ENCODE measurements at places on chromosomes 2 and 18.

DNA sequence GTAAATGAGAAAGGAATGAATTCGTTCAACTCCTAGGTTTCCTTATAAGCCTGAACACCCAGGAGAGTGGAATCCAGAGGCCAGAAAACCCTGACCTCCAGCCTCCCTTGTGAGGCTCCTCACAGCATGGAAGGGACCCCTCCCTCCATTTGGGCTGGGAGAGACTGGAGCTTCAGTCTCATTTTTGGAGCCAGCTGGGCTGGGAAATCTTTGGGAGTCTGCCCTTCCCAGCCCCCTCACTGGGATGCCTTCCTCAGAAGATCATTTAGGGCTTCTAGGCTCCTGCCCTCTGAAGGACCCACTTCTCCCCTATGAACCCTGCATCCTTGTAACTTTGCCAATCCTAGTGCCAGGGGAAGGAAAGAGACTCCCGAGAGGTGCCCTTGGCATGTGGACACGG, 346.1 kb downstream of the CYP26B1 start:
- no peak for DNase-seq

- no peak for DNase-seq
Observed at GRCh38 chr2:59532808-59533207, 1020.6 kb downstream of the BCL11A start.

- no peak for DNase-seq
Observed at GRCh38 chr2:236848501-236848900, 237.2 kb upstream of the COPS8 start.

DNA sequence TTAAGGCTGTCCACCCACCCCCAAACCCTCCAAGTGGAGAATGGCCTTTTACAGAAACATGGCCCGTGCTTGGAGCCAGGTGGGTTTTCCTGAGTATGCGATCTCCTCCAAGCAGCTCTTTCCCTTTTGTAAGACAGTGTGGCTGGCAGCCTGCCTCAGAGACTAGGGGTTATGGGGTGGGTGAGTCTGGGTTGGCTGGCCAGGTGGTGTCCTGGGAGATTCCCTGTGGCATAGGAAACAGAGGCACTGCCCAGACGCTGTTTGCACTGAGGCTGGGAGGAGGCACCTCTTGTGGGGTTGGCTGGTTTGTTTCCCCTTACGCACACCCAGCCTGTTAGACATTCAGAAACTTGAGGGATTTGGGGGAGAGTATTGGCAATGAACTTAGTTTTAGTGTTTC, 82.3 kb upstream of the MCFD2 start:
- no peak for DNase-seq

DNA sequence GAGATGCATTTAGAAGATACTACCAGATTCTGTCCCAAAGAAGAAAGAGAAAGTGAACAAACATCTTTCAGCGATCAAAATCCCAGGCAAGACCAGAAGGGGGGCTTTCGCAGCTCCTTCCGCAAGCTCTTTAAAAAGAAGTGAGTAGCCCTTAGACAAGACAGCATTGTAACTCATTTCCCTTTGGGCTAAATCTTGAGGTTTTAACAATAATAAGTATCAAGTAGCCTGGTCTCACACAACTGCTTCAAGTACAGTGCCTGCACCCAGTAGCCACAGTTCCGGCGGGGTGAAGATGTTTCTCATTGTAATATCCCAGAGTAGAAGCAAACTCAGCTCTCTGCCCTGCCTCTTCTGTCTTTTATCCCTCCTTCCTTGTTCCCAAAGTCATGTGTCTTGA, 76.3 kb downstream of the ARHGEF33 start:
- DNase-seq, result no peak

DNA sequence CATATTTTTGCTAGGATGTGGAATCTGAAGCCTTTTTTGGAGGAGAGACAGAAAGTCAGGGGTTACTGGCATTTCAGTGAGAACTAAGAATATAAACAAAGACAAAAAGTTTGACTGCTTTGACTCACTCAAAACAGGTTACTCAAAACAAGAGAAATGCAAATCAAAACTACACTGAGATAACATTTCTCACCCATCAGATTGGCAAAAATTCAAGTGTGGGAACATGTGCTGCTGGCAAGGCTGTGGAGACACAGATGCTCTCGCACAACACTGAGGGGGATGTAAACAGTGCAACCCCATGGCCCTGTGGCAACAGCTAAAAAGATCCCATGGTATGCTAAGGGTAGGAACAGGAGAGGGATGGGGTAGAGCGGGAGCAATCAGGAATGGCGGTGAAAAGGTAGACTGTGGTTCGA, 86.6 kb downstream of the DTNB start:
- no peak for DNase-seq

GRCh38 chr18:32418148-32418547, 52.5 kb downstream of the GAREM1 start:
- no peak for DNase-seq

DNA sequence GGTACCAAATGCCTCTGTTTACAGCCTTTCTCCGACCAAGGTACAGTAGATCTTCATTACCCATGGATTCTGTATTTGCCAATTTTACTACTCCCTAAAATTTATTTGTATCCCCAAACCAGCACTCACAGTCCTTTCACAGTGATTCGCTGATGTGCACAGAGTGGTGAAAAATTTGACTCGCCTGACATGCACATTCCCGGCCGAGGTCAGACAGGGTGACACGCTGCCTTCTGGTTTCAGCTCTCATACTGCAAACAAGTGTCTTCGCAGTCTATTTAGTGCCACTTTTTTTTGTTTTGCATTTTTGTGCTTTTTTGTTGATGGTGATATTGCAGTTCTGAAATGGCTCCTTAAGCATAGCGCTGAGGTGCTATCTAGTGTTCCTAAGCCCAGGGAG, 71.0 kb downstream of the MAPK4 start:
- no peak for DNase-seq

GRCh38 chr2:178412047-178412446, 38.9 kb downstream of the PRKRA start:
- peak; percentile 14 for DNase-seq

DNA sequence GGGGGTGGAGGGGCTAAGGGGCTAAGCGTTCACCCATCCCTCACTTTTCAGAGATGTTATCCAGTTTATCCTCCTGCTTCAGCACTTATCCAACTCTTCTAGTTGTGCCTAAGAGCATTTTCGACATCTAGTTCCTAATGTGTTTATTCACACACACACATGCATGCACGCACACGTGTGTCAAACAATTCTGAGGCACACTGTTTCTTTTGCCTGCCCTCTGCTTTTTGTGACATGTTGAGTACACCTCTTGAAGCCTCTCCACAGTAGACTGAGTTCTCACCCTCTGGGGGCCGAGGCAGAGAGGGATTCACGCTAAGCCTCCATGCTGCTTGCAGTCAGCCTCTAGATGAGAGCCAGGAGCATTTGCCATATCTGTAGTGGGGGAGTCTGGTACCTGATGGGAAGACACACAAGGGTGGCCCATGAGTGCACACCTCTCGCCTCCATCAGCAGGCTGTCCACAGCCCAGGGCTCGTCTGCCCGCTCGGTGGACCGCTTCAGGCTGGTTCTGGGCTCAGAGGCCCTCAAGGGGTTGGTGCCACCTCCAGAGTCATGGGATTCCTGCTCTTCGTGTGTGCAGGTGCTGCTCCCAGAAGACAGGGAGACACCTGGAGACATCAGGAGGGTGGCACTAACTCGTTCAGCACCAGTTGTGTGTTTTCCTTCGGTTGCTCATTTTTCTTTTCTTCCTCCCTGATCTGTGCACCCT, 11.9 kb downstream of the TWIST2 start:
- no peak for DNase-seq

GRCh38 chr18:34592961-34593382, 117.1 kb upstream of the DTNA start:
- no peak for DNase-seq

DNA sequence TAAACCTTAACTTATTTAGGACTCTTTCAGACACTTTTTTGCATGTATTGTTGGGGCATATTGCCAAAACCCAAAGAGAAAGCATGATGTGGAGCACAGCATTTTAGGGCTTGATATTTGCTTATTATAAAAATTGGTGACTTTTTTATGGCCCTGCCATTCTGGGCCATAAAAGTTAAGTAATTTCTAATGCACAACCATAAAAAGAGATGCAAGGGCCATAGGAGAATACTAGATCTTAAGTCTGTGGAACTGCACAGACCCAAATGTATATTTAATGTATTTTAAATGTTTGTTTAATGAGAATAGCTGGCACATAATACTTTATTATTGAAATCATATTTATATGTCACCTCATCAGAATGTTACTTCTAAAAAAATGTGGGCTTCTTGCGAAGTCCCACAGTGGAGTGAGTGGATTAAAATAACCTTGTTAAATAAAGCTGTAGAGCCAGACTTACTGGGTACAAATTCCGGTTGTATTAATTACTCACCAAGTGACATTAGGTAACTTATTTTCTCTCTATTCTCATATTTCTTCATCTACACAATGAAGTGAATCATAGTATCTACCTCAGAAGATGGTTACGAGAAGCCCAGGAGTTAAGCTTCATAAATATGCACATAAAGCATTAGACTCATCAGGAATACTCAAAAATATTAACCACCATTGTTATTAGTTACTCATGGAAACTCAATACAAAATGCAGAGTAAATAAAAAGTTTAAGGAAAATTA, 52.2 kb downstream of the HNMT start:
- no peak for DNase-seq

DNA sequence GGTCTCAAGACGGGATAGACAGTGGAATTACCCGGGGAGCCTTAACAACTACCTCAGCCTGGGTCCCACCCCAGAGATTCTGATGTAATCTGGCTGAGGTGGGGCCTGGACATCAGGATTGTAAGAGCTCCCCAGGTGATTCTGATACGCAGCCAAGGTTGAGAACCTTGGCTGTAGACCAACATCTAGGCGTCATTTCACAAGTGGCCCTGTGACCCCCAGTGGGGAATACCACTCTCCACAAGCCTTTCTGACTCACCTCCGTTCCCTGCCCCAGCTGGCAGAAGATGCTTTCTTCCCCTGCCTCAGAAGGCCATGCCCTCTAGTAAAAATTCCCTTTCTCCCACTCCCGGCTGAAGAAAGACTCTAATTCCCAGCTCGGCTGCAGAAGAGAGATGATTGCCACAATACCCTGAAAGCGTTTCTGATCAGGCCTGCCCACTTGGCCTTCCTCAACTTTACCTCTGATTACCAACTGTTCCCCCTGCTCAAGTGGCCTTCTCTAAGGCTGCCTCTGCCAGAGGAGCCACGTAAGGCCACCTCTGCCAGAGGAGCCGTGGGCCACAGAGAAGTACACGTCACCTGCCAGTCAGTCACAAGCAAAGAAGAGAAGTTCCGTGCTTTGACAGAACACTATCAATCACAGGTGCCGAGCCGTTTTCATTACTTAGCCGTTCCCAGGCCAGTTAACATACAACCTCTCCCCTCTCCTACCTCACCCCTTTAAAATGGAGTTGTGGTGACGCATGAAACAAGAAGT, 116.8 kb upstream of the PKDCC start:
- DNase-seq, result no peak

DNA sequence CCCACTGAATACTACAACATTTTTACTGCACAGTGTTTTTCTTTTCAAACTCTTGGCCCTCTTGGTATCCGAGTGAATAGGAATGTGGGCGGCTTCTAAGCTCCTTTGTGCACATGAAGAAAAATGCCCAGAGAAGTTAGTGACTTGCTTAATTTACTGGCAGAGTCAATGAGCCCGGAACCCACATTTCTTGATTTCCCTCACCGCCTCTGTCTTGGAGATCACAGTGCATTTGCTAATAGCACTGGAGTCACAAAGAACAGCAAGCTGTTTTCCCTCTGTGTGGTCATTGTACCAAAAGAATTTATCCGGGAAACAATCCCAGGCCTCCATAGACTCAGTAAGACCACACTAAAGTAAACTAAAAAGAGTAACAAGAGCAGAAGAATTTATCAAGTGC, 18.9 kb downstream of the STON1 start:
- DNase-seq, result no peak

DNA sequence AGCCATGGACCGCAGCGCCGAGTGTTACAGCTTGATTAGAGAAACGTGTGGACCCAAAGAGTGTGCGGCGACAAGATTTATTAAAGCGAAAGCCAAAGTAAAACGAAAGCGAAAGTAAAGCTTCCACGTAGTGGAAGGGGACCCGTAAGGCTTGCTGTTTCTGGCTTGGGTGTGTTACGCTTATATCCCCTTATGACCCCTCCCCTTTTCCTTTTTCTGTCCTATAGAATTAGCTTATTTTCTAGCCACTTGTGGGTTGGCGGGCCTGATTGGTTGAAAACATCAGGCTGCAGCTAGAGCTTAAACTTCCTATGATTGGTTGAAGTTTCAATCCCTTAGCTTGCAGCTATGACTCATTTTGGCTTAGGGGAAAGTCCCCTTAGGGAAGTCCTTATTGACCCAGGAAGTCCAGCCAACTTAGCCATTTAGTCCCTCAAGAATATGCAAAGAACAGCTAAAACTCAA, 969.7 kb downstream of the DCDC2C start:
- no peak for DNase-seq

- no peak for DNase-seq
Observed at GRCh38 chr2:191018048-191018447, 4.1 kb upstream of the STAT1 start.

DNA sequence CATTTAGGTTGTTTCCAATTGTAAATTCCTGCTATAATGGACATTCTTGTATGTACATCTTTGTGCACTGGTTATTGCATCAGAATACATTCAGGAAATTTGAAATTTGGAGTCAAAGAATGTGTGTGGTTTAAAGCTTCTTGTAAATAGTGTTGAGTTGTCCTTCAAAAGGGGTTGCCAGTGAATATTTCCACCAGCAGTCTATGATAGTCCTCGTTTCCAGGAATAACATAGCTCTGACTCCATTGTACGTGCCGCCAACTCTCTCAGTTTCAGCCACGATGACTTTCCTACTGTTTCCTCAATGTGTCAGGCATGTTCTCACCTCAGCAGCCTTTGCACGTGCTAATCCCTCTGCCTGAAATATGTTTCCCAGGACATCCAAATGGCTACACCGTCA, 10.9 kb upstream of the HS6ST1 start:
- DNase-seq, result no peak

DNA sequence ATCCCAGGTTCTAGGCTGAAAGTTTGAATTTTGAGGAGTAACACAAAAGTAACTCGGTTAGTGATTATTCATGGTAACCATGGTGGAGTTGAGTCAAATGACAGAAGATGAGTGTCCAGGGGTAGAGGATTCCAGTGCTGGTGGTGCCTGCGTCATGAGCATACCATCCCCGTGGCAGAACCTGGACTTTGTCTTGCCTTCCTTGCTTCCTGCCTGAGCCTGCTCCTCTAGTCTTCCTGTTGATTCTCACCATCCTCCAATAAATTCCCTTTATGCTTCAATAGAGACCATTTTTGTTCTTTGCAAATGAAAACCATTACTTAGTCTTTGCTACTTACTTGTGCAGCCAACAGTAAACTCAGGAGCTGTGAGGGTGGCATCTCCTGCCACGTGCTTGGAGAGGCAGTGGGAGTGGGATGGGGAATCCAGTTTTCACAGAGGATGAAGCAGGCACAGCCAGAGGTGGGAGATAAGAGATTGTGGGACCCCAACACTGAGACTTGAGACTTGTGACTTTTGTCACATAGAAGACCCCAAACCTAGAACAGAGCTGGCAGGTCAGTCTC, 4.1 kb upstream of the YES1 start:
- DNase-seq, result no peak

GRCh38 chr2:54204476-54204875, 51.6 kb downstream of the TSPYL6 start:
- DNase-seq, result no peak

- no peak for DNase-seq
Observed at GRCh38 chr2:19029655-19030054, 328.8 kb downstream of the OSR1 start.

Data from HAP-1 (cell line).